Activated CD4-positive, alpha-beta T cell treated with anti-CD3 and anti-CD28 coated beads, Interleukin-2, amount 50 U/mL, for 16 hours (primary cell): ENCODE measurements at places on chromosomes 7 and 10.
A peak's percentile ranks its signal among the peaks of the same experiment; 100 is the strongest.

- DNase-seq = no peak
These were observed 85.1 kb upstream of the SDK1 start for GRCh38 chr7:3215624-3216585.

GRCh38 chr7:103704701-103705100 lies 258.7 kb upstream of the SLC26A5 start:
- DNase-seq = no peak

- DNase-seq = no peak
These were observed 107.3 kb downstream of the PRPF18 start for GRCh38 chr10:13693783-13694700.

DNA sequence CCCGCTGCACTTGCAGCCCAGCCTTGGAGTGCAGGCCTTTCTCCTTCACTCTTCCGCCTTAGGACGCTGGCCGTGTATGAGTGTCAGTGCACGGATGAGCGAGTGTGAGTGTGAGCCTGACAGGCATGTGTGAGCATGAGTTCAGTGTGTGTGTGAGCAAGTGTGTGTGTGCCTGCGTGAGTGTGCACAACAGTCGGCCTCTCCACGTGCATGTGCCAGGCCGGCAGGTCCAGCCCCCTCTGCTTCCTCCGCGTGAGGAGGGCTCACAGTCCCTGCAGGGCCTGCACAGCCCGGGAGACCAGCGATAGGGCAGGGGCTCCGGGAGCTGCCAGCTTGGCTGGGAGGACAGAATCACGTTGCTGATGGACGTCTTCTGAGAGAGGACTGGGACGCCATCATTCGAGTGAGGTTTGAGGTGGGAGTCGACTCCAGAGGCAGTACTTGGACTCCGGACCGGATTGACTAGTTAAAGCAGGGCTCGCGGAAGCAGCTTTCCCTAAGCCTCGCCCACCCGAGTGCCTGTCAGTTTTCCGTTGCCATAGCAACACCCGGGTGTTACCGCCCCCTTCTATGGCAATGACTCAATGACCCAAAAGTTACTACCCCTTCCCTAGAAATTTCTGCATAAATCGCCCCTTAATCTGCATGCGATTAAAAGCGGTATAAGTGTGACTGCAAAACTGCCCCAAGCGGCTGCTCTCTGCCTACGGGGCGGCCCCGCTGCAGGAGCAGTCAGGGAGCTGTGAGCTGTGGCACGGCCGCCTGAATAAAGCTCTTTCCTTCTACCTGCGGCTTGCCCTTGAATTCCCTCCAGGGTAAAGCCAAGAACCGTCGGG lies 19.6 kb upstream of the CFAP46 start:
- DNase-seq = peak; percentile 76

- DNase-seq = no peak
These were observed 7.1 kb downstream of the BAG3 start for GRCh38 chr10:119658274-119658673.

GRCh38 chr7:27883696-27884095 lies 143.7 kb downstream of the TAX1BP1 start:
- DNase-seq = no peak

GRCh38 chr7:77575187-77575586 lies 38.1 kb downstream of the PTPN12 start:
- no peak for DNase-seq

- DNase-seq = no peak
These were observed 16.0 kb downstream of the PAPSS2 start for GRCh38 chr10:87675396-87676376.

DNA sequence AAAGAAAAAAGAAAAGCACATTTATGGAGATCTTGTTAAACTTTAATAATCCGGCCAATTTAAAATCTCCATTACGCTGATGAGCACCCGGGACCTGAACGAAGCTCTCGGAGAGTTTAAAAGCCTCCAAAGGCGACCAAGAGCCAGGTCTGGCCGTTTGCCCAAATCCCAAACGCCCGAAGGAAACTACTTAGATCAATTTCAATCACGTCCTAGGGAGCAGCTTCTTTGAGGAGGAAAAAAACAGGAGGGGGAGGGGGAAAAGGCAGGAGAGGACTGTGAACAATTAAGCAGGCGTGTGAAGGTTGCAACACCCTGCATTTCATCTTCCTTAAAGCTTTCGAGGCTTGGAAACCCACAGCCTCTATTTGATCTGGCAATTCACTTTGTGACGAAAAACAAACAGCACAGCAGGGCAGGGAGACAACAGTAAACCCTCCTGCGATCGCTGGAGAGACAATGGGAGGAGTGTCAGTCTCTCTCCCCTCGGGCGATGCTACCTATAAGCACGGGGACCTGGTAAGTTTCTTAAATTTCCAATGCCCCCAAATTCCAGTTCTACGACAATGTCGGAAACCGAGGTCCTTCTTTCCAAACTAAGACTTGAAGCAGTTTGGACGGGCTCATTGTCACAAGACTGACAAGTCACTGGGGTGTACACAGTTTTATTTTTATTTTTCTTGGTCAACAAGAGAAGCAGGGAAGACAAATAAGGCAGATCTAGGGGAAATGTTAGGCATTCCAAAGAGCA lies 1.2 kb downstream of the KLF6 start:
- no peak for DNase-seq

DNA sequence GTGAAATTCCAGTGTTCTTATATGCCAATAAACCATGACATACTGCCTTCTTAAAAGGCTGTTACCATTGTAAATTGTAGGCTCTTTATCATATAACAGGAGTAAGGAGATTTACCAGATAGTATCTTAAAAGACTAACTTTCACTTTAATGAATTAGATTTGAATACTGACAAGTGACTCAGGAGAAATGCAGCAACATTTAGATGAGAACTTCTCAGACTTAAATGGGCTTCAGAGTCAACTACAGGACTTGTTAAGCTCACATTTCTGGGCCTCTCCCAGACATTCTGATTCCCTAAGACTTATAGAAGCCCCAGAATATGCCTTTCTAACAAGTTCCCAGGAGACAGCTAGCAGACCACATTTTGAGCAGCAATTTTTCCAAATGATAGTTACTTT lies 466.3 kb downstream of the ARL4A start:
- DNase-seq = no peak

- DNase-seq = no peak
These were observed 34.8 kb downstream of the MDFIC start for GRCh38 chr7:114956702-114957101.

DNA sequence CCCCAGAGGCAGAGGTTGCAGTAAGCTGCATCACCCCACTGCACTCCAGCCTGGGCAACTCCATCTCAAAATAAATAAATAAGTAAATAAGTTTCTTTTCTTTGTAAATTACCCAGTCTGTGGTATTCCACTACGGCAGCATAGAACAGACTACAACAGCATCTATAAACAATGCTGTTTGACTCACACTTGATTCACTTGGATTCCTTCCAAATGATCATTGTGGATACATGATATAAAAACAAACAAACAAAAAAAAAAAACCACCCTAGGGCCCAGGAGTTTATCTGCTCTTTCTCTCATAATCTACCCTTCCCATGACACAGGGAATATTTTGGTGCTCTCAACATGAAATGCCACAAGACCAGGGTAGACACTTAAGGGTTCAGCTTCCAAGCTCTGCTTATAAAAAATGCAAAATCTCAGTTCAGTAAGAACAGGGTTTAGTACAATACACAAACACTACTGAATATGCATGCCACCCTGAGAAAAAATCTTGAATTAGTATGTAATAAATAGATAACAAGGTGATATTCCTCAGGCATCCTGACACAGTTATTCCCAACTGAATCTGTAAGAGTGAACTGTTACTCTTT lies 200.9 kb downstream of the FAM107B start:
- no peak for DNase-seq

GRCh38 chr7:16587790-16588189 lies 57.8 kb downstream of the ANKMY2 start:
- no peak for DNase-seq

DNA sequence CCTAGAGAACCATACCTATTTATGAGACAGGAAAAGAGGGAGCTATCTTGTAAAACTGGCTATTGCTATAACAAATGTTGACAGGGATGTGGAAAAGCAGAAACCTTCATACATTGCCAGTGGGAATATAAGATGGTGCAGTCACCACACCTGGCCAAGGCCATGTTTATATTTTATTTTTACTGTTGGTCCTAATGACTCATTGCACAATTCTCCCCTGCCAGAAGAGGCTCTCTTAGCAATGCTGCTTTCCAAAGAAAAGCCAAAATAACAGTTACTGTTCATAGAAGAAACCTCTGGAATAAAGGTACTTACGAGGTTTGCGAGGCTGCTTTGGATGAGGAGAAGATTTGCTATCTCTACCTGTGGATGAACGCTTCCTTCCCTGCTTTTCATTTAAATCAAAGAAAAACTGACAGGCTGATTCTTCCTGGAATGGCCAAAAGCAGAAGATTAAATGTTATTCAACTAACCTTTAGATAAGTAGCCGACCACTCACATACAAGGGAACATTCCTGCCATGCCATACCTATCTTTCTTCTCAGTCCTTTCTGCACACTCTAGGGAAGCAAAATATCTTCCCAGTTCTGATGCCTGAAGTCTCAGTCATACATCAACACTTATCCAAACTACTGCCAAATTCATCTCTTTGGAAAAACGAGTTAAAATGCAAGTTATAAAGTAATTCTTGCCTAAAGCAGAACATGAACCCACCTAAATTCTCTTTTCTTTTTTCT lies 16.3 kb upstream of the CHUK start:
- no peak for DNase-seq

DNA sequence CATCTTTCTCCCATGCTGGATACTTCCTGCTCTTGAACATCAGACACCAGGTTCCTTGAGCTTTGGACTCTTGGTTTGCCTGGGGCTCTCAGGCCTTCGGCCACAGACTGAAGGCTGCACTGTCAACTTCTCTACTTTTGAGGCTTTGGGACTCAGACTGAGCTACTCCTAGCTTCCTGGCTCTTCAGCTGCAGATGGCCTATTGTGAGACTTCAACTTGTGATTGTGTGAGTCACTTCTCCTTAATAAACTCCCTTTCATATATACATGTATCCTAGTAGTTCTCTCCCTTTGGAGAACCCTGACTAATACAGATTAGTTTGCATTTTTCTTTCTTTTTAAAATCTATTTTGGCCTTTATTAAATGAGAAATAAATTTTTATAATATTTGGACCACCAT lies 276.2 kb upstream of the SEMA3C start:
- no peak for DNase-seq

DNA sequence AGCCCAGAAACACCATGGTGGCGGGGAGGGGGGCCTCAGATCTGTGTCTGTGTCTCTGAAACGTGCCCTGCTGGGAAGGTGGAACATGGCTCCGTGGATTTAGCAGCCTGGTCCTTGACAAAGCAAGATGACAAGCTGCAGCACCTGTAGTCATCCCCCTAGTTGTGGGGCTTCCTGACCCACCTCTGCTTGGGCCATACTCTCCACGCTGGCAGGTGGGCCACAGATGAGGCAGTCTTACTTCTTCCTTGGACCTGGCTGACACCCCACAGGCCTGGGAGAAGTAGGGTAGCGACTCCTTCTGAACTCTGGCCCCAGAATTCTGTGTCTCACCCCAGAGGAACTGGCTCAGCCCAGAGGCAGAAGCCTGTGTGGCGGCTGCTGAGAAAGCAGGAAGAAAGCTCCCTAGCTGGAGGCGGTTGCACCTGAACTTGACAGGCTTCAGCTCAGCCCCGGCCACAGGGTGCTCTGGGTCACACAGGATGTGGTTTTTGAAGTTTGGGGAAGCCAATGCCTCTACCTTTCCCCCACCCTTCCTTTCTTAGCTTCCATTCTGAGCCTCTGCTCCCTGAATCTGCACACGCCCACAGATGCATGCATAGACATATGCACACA lies 113.9 kb downstream of the ABLIM1 start:
- DNase-seq = peak; percentile 82

DNA sequence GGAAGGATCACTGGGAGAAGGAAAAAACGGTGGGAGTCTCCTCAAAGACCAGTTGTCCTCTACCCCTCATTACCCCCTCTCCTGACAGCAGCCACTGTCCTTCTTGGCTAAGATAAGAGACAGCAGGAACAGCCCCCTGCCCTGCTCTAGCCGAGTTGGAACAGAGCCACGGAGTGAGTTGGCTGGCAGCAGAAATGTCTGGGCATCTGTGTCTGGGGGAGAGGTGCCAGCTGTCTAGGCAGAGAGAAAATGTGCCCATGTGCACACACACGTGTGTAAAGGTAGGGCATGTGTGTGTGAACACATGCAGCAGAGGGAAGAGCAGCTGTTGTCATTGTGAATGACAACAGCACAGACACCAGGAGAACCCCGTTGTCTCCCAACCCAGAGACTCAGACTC lies 9.4 kb upstream of the HILPDA start:
- no peak for DNase-seq

- DNase-seq = no peak
These were observed 57.2 kb downstream of the MGAM2 start for GRCh38 chr7:142168746-142169145.

- no peak for DNase-seq
These were observed 214.9 kb downstream of the GPAM start for GRCh38 chr10:111968647-111969046.

DNA sequence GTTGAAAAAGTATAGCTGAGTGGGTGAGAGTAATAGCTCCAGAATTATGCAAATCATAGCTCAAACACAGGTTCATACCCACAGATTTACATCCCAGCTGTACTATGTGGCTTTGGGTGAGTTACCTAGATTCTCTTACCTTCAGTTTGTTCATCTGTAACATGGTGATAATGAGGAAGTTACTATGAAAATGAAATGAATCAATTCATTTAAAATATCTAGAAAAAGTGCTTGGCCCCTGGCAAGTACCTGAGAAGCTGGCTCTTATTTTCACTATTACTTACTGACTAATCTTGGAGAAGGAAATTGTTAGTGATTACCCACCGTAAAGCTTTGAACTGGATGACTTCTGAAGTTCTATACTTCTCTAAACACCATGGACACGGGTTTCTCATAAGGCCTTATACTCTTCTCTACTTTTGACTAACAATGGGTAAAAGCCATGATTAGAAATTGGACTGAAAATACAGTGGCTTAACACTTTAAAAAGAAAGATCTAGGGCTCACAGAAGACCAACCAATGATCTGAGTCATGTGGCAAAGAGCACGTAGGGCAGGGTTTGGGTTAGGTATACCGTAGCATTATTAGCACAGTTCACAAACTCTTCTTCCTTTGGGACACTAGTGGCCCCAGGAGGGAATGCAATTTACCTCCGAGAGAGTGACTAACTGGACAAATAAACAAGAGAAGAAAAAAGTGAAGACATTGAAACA lies 149.2 kb downstream of the PLPP4 start:
- DNase-seq = no peak

GRCh38 chr10:31756101-31756728 lies 172.4 kb downstream of the ARHGAP12 start:
- DNase-seq = no peak
